A172 (cell line): ENCODE measurements at places on chromosomes 7 and 10. TPM values are rescaled to one million over a fixed set of nuclear protein-coding genes. Genes with fewer than 3 reads are reported as not detected.

The ADAMTS14 gene
- total RNA-seq = 0.31 TPM in 1 of 2 replicates, not detected in the other

The MLXIPL gene
- not detected in 2 replicates for total RNA-seq

The ANKMY2 gene
- 36.3 and 39.4 TPM in 2 replicates for total RNA-seq

The TAS2R16 gene
- not detected in 2 replicates for total RNA-seq

The BCAP29 gene
- 127 and 151 TPM in 2 replicates for total RNA-seq

The WDR86 gene
- total RNA-seq = 0.10 TPM in 1 of 2 replicates, not detected in the other

The PPP1R17 gene
- not detected in 2 replicates for total RNA-seq
